ENCODE measurements at places on chromosomes 7 and 10. TPM values are rescaled to one million over a fixed set of nuclear protein-coding genes. Genes with fewer than 3 reads are reported as not detected.

DNA sequence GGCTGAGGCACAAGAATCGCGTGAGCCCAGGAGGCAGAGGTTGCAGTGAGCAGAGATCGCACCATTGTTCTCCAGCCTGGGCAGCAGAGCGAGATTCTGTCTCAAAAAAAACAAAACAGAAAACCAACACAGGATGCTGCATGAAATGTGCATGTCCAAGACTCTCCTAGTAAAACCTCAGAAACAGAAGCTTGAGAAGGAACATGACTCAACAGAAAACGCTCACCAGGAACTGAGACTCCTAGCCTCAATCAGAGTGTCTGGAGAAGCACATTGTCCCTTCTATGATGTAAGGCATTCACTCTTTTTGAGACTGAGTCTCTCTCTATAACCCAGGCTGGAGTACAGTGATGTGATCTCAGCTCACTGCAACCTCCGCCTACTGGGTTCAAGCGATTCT lies 168.3 kb downstream of the MYOF start:
- H3K27me3 ChIP-seq, result no peaks in the 10 kb centered on the region
- no peak overlapping the region for H3K4me3 ChIP-seq
- H3K36me3 ChIP-seq, result peaks cover 4% of the 10 kb centered on the region

DNA sequence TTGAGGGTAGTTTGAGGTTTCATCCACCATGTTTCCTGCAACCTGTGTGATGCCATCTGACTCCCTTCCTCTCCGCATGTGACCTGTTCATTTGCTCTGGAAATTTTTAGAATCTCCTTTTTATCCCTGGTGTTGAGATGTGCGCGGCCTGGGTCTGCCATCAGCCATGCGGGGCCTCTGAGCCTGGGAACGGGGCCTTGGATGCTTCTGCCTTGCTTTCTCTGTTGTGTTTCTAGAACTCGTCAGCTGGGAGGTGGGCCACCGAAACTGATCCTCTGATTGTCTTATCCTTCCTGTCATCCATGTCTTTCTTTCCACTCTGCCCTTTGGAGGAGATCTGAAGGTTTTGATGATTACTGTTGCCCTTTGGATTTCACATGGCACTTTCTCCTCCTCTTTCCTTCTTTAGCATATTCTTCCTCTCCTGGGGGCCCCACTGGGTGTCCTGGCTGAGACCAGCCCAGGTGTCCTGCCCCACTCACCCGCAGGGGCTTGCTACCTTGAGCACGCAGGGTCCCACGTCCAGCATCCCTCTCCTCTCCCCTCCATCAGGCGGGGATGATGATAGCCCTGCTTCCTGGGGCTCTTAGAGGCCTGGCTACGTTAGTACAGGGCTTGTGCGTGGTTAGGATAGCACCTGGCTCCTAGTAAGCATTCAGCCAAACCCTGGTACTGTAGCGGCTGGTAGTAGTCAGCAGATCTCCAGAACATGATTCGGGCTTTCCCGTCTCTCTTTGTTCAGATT lies 29.9 kb downstream of the PPP2R2D start:
- no peak overlapping the region for H3K4me3 ChIP-seq
- H3K27me3 ChIP-seq, result no peaks in the 10 kb centered on the region
- no peak for DNase-seq
- H3K36me3 ChIP-seq, result peaks cover 16% of the 10 kb centered on the region

GRCh38 chr7:30979027-30979426 lies 15.3 kb downstream of the GHRHR start:
- H3K4me3 ChIP-seq, result no peak overlapping the region
- no peaks in the 10 kb centered on the region for H3K27me3 ChIP-seq
- no peaks in the 10 kb centered on the region for H3K36me3 ChIP-seq
- no peak overlapping the region for H3K27ac ChIP-seq

DNA sequence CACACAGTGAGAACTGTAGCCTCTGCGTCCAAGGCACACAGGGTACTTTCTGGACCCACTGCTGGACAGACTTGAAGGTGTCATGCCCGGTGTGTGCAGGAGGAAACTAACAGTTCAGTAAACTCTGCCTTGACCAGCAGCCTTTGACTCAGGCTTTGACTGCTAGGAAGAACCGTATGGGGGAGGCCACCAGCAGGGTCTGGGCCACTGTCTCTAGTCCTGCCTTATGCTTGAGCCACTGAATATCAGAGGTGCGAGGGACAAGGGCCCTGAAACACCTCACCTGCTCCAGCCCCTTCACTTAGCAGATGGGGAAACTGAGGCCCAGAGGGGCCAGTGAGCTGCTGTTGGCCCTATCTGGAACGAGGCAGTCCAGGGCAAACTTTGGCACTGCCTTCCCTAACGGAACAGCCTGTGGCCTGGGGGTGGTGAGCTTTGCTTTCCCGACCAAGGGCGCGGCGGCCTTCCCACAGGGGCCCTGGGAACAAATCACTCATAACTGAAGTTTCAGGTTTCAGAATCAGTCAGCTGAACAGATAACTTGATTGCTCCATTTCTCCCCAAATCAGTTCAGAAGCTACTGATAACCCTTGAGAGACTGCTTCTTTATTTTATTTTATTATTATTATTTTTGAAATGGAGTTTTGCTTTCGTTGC lies 130.0 kb downstream of the FAM53B start:
- H3K27me3 ChIP-seq, result no peaks in the 10 kb centered on the region
- H3K36me3 ChIP-seq, result no peaks in the 10 kb centered on the region
- DNase-seq, result no peak

- peaks cover 42% of the 10 kb centered on the region for H3K36me3 ChIP-seq
- H3K4me3 ChIP-seq, result no peak overlapping the region
- H3K4me1 ChIP-seq, result no peaks in the 10 kb centered on the region
Observed at GRCh38 chr7:95404316-95404865, 8.2 kb upstream of the PON3 start.

- no peaks in the 10 kb centered on the region for H3K27me3 ChIP-seq
- no peaks in the 10 kb centered on the region for H3K4me1 ChIP-seq
- no peak overlapping the region for H3K27ac ChIP-seq
- no peak for DNase-seq
- no peak overlapping the region for H3K4me3 ChIP-seq
- no peaks in the 10 kb centered on the region for H3K36me3 ChIP-seq
Observed at GRCh38 chr7:34835901-34836600, 178.0 kb downstream of the NPSR1 start.

- H3K27me3 ChIP-seq, result no peaks in the 10 kb centered on the region
- no peak overlapping the region for H3K27ac ChIP-seq
- no peak overlapping the region for H3K4me3 ChIP-seq
- DNase-seq, result no peak
- H3K4me1 ChIP-seq, result peaks cover 11% of the 10 kb centered on the region
Observed at GRCh38 chr10:78207216-78207615, 173.6 kb downstream of the RPS24 start.

- DNase-seq, result no peak
- no peaks in the 10 kb centered on the region for H3K36me3 ChIP-seq
- no peak overlapping the region for H3K27ac ChIP-seq
- H3K4me1 ChIP-seq, result no peaks in the 10 kb centered on the region
Observed at GRCh38 chr10:6915307-6915706, 335.2 kb upstream of the PRKCQ start.

The IFIT1B gene
- not detected for total RNA-seq

The ABHD11 gene
- total RNA-seq, result 36.3 TPM

The SLC35G1 gene
- 5.7 TPM for total RNA-seq
